NCI-H1048 (cell line): ENCODE measurements at places on chromosomes 16 and 17.

DNA sequence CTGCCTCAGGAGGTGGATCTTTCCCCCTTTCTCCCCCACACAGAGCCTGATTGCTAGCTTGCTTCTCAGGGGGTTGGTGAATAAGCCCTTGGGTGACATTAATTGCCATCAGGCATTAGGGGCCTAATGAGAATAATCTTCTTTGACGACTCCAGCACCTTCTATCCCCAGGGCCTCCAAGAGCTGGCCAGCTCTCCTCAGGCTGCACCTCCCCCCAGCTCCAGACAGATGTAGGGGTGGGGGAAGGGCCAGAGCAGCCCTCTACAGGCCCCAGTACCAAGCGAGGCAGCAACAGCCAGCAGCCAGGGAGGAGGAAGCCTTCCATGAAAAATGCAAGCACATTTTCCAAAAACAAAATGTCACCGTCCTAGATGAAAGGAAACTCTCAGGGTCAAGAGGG is 1.4 kb upstream of the TMEM132E start:
- no peak for DNase-seq

DNA sequence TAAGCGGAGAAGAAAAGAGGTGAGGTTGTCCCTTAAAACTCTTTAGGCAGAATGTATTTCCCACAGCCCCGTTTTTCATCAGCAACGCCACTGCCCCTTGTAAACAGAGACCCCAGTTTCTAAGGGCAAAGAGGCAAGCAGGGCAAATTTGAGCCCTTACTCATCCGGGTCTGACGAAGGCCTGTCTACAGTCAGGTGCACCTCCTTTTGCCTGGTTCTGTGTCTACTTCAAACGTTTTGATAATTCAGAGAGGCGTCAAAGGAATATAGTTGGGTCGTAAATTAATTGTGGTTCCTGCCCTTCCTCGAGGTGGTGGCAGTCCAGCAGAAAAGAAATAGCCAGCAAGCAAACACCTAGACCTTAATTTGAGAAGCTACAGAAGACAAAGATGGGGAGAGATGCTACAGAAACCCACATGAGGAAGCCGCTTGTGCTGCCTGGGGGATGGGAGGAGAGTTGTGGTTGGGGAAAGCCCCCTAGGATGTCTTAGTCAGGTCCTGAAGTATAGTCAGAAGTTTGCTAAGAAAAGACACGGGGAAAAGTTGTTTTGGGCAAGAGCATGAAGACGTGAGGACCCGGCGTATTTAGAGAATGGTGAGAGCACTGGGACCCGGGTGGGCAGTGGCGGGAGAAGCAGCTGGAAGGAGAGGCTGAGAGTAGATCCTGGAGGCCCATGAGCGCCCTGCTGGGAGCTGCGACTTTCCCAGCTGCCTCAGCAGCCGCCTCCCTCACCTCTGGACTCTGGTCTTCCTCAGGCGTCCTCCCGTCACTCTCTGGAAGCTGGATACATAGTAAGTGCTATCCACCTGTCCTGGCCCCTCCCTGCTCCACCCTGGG is 2.4 kb downstream of the FBRS start:
- DNase-seq: no peak

- DNase-seq: no peak
Measured at GRCh38 chr16:2904922-2905240, 6.8 kb upstream of the FLYWCH1 start.

DNA sequence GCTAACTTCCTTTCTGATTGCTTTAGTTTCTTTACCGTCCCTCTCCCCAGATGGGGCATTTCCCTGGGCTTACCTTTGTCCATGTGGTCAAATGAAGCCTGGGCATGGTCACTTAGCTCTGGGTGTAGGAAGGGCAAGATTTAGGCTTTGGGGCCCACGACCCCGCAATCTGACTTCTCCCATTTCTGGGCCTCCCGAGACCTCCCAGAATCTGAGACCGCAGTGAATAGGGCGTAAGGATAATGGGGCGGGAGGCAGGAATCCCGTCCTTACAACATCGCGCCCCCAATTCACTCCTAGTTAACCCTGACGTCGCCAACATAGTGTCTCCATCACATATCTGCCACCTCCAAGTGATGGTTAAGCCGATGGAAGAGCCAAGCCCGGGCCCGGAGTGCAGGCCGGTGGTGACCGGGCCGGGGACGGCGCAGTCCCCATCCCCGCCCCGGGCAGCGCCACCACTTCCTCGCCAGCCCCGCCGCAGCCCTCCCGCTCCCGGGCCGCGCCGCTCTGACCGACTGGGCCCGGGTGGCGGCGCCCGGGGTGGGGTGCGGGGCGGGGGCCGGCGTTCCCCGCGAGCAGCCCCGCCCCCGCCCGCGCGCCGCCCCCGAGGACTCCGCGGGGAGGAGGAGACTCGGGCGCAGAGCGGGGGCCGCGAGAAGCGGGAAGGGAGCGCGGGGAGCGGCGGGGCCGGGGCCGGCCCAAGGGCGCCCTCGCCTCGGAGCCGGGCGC is at the start of gene RHBDL3:
TSS of gene RHBDL3 (plus strand) at position 641 of the 732 bp plus-strand sequence. CDS start 358 bp downstream, outside the sequence.
- DNase-seq: no peak

- no peak for DNase-seq
Measured at GRCh38 chr17:62673614-62674362, 46.3 kb downstream of the MRC2 start.

DNA sequence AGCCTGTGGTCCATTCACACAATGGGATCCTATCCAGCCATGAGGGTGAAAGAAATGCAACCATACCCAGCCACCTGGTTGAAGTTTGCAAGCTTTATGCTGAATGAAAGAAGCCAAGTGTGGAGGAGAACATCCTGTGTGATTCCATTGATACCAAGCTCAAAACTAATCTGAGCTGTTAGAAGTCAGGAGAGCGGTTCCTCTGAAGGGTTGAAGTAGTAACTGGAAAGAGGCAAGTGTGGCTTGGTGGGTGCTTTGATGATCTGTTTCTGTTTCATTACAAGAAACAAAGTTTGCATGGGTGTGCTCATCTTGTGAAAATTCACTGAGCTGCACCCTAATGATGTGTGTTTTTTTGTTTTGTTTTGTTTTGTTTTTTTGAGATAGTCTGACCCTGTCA is 99.4 kb downstream of the SALL1 start:
- DNase-seq: no peak
